H1 (cell line): ENCODE measurements at places on chromosomes 3 and 15.
A peak's percentile ranks its signal among the peaks of the same experiment; 100 is the strongest.

DNA sequence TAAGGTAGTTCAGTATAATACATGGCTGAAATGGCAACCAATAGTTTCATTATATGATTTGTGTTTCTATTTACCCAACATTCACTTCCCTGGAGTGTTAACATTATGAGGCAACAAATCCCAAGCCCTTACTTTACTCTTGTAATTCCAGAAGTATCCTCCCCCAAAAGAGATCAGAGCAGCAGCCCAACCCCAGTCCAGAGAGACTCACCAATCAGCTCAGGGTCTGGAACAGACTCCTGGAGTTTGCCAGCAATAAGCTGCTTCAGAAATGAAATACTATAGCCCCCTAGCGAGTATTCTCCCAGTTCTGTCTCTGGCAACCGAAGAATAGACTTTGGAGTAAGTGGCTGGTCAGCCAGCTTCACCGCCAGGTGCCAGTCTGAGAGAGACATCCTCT, 2.5 kb downstream of the UBL7 start:
- DNase-seq: no peak

GRCh38 chr3:15656342-15656741, 54.8 kb downstream of the BTD start:
- no peak for DNase-seq

DNA sequence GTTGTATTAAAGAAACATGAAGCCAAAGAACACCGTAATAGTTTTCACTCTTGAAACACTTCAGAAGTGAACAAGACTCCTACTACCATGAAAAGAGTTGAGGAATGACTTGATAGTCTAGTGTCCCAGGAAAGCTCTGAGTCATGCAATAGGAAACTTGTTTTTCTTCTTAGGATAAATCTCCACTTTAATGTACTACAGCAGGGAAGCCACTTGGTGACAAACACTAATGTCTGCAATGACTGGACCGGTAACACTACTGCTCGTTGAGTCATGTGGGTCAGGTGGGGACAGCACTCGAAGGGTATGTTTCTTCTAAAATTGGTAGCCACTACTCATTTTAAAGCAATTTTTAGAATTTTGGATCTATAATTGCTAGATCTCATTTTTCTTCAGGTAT, 291.7 kb upstream of the CNTN3 start:
- no peak for DNase-seq

DNA sequence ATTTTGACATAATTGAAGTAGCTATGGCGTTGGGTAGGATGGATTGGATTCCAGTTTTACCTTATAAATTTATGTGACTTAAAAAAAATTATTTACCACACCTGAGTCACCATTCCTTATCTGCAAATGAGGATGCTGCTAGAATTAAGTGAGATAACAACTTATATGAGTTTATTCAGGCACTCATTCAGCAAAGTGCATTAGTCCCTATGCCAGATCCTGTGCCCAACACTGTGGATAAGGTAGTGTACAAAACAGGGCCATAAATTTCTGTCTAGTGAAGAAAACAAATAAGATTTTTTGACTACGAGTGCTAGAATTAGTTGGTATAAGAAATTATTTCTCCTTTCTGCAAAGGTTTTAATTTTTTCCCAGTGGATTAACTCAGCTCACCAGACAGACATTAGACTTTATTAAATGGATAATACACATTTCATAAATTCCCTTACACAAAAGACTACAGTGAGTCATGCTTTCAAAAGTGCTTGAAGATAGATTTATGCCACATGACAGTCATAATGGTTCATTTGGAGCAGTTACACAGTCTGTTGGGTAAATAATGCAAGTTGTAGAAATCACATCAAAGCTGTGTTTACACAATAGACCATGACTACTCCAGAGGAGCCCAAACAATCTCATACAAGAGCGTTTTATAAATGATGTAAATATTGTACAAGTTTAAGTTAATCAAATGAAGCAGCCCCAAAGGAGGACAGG, 129.9 kb upstream of the TGFBR2 start:
- no peak for DNase-seq

DNA sequence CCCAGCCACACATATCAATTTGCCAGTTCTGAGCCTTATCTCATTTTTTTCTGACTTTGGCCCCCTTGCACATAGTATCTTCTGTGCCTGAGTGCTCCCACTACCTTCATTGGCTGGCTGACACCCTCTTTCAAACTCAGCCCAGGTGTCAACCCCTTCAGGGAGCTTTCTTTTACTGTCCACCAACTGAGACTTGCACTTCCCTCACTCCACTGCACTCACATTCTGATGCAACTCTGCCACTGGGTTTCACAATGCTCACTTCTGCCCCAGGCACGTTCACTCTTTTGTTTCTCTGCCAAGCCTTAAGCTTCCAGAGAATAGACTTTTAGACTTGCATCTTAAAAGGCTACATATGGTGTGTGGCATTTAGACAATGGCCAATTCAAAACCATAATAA, 101.5 kb upstream of the CBLB start:
- no peak for DNase-seq

GRCh38 chr3:87287011-87287410, 10.6 kb upstream of the POU1F1 start:
- no peak for DNase-seq

DNA sequence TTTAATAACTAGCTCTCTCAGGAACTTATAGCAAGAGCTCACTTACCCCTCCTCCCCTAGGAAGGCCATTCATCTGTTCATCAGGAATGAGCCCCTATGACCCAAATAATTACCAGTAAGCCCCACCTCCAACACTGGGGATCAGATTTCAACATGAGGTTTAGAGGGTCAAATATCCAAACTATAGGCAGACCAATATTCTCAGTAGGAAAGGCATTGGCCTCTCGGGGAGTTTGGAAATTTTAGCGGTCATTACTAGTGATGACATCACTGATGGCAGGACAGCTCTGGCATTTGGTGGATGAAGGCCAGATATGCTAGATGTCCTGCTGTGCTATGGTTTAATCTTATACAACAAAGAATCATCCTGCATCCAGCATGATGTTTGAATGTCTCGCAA, 15.2 kb upstream of the CD47 start:
- no peak for DNase-seq

- DNase-seq: no peak
These were observed 187.3 kb upstream of the ATP11B start for GRCh38 chr3:182605882-182606611.

- DNase-seq: no peak
These were observed 172.0 kb upstream of the CMC1 start for GRCh38 chr3:28069438-28069837.

DNA sequence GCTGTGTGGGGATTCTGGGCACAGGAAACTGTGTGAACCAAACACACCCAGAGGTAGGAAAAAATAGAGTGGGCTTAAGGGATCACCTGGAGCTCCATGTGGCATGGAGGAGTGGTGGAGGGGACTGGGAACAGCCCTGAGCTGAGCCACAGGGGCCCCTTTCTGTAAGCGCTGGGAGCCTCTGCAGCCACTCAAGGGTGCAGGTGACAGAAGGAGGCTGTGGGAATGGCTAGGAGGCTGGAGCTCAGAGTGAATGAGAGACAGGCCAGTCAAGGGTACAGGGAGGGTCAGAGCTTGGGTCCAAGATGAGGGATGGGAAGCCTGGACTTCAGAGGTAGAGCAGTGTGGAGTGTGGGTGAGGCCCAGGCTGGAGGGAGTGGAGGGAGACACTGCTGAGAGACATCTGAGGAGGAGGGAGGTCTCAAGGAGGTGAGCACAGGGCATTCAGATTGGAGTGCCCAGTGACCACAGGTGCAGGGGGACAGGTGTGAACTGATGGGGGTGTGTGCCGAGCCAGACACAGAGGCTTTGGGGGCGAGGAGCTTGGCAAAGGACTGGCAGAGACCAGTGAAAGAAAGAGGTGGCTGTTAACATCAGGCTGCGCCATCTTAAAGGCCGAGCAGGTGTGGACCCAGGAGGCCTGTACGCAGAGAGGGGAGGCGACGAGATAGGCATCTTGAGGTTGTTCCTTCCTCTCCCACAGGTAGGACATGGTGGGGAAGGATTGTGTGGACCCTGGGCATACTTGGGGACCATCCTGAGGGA, 56.8 kb downstream of the FGD5 start:
- DNase-seq: no peak

GRCh38 chr15:81633889-81634288, 259.9 kb upstream of the TMC3 start:
- no peak for DNase-seq

GRCh38 chr3:101890716-101891115, 41.4 kb downstream of the NFKBIZ start:
- no peak for DNase-seq

DNA sequence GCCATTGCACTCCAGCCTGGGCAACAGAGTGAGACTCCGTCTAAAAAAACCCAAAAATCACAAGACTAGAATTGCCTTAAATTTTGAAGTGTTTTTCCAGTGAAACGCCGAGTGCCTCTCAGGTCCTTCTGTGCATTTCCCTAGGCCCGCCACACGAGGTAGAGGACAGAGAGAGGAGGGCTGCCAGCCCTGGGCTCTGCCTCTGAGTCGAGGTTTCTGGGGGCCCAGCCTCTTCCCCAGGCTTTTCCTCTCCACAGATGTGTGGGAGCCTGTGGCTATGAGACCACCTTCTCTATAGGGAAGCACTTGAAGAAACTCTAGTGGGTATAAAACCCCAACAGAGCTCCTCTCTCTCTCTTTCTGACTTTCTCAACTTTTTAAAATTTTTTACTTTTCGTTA, 10.9 kb upstream of the EHD4 start:
- no peak for DNase-seq

- DNase-seq: no peak
These were observed 7.7 kb downstream of the TNK2 start for GRCh38 chr3:195900436-195901355.

GRCh38 chr3:13217736-13218540, 144.7 kb upstream of the IQSEC1 start:
- DNase-seq: peak; percentile 21

- peak; percentile 74 for DNase-seq
These were observed 23.6 kb upstream of the TSPAN3 start for GRCh38 chr15:77094397-77095030.

DNA sequence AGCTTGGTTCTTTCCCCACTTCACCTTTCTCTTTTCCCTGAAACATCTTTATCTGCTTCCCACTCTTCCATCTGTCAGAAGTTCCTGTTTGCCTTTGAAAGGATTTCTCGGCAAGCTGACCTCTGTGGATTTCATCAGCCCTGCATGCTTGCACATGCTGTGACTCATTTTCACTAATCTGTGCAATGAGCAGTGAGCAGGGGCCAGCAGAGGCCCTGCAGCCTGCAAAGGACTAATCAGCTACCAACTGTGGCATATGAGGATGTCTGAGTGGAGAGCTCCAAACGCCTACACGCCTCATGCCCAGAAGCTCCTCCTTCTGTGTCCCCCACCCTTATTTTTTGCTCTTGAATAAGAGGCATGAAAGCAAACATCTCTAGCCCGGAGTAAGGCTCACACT, 333.0 kb upstream of the SEMA6D start:
- no peak for DNase-seq

GRCh38 chr3:56121716-56122115, 346.6 kb downstream of the ERC2 start:
- no peak for DNase-seq

GRCh38 chr3:177681156-177681555, 483.9 kb upstream of the TBL1XR1 start:
- no peak for DNase-seq

DNA sequence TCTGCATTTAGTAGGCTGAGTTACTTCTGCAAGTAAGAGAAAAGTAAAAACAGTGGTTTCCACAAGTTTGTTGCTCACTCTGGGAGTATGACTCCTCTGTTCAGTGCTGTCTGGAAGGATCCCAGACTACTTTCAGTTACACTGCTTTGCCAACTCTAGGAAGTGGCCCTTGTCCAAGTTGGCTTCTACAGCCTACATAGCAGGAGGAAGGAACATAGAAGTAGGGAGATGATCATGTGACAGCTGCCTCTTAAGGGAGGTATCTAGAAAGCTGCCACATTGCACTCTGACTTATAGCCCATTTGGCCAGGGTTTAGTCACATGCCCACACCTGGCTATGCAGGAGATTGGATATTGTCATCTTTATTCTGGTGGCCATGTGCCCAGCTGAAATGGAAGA, 298.1 kb downstream of the NSUN3 start:
- no peak for DNase-seq

GRCh38 chr15:29216955-29217354, 52.7 kb downstream of the NSMCE3 start:
- DNase-seq: no peak

- DNase-seq: no peak
These were observed 26.3 kb downstream of the KLHL6 start for GRCh38 chr3:183529185-183529584.

- DNase-seq: no peak
These were observed 52.6 kb downstream of the NSUN3 start for GRCh38 chr3:94115482-94115881.

DNA sequence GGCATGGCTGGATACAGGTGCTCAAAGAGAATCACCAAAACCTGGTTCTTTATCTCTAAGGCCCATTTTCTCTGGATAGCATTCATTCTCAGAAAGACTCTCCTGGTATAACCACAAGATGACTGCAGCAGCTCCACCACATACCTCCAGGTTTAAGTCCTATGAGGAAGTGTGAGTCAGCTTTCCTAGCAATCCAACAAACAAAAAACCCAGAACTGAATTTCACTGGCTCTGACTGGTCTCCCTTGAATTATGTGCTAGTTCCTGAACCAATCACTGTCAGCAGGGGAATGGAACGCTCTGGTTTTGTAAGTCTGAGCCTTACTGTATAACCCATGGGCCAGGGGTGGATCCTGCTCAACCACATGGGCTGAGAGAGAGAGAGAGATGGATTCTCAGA, 27.2 kb downstream of the MRPL46 start:
- no peak for DNase-seq

DNA sequence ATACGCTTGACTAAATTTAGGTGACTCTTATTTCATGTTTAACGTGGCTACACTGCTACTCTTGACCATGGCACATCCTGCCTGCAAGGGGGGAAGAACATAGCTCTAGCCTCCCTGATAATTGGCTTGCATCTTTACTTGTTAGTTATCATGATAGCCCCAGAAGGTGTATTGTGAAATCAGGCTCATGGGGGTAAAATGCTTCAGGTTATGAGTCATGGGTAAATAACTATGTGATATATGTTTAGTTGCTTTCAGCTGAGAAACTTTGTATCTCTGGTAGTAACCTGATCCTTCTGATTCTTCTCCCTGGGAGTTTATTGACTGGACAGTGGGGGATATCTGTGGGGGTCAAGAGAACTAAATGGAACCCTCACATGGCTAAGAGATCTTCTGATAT, 660.8 kb upstream of the UBE2E2 start:
- DNase-seq: no peak

DNA sequence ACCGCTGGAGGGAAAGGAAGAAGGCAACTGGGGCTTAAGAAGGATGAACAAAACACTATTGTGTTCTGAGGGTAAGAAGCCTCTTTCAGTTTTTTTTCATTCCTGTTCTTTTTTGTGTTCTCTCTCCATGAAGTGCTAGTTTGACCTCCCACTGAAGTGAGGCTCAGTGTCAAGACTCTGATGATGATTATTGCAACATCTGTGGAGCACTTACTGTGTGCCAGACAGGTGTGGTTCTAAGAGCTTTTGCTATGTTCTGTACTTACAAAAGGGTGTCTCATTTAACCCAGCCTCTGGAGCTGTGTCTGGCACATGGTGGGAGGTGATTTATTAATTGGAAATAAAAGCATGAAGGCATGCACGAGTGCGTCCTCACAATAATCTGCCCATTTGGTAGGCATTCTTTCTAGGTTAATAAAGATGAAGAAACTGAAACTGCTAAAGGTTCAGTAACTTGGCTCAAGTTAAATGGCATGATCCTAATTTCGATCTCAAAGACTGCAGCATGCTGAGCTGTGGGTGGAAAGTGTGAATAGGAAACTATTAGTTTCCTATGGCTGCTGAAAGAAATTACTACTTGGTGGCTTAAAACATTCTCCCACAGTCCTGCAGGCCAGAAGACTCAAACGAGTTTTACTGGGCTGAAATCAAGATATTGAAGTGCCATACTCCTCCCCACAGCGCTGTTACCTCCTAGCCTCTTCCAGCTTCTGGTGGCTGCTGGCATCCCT, 38.5 kb upstream of the VEPH1 start:
- no peak for DNase-seq
